IPS DF 6.9 (cell line): ENCODE measurements at places on chromosomes 2 and 18.

DNA sequence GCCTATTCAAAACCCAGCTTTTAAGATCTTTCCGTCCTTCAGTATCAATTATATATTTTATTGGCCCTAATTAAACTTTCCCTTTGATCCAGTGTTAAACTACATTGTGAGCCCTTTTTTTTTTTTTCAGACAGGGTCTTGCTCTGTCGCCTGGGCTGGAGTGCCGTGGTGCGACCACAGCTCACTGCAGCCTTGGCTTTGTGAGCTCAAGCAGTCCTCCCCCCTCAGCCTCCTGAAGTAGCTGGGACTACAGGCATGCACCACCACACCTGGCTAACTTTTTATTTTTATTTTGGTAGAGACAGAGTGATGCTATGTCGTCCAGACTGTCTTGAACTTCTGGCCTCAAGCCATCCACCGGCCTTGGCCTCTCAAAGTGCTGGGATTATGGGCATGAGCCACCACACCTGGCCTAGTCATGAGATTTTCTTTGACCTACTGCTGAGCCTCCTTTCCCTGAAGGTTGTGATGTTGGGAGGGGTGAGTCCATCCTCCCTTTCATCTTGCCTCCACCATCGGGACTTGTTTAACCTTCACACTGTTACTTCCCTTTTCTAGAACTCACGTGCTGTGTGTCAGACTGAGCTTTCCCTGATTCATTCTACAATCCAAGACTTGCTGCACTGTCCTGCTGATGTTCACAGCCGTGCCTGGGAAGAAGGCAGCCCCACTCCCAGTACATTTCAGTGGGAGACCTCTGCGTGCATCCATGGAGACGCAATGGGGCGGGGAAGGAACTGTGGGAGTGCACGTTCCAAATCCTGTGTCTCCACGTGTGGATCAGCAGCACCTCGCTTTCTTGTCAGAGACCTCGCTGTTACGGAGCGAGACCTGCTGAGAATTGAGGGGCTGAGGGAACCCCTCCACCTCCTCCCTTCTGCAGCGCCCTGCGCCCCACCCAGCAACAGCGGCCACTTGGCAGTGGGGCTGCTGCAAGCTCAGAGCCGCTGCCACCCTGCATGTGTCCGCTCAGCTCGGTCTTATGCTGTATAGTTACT lies 10.8 kb downstream of the OXER1 start:
- H3K4me1 ChIP-seq, result no peaks in the 10 kb centered on the region
- H3K27ac ChIP-seq, result no peak overlapping the region
- no peak for DNase-seq
- no peaks in the 10 kb centered on the region for H3K36me3 ChIP-seq
- no peak overlapping the region for H3K4me3 ChIP-seq

- H3K4me3 ChIP-seq, result no peak overlapping the region
- no peak for DNase-seq
- H3K27me3 ChIP-seq, result no peaks in the 10 kb centered on the region; the same call in 1 of the 2 replicates
- no peaks in the 10 kb centered on the region for H3K4me1 ChIP-seq
These were observed 70.9 kb downstream of the EHD3 start for GRCh38 chr2:31304816-31305215.

DNA sequence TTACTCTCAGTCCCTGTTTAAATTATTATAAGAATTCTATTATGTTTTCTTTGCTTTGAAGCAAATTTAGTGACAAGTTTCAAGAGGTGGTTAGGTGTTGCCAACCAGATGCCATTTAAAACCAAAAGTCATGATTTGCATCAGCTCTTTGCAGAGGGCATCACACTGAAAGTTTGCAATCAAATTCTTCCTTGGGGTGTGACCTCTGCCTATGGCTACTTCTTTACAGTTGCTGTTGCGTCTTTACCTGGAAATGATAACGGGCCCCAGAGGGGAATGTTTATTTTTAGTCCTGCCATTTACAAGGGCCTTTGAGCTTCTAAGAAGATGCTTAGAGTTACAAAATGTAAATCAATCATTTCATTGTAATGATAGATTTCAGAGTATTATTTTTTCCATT lies 561.0 kb downstream of the ARHGAP15 start:
- peaks cover 3% of the 10 kb centered on the region for H3K4me1 ChIP-seq
- no peaks in the 10 kb centered on the region for H3K27me3 ChIP-seq
- H3K36me3 ChIP-seq, result no peaks in the 10 kb centered on the region
- no peak overlapping the region for H3K4me3 ChIP-seq

DNA sequence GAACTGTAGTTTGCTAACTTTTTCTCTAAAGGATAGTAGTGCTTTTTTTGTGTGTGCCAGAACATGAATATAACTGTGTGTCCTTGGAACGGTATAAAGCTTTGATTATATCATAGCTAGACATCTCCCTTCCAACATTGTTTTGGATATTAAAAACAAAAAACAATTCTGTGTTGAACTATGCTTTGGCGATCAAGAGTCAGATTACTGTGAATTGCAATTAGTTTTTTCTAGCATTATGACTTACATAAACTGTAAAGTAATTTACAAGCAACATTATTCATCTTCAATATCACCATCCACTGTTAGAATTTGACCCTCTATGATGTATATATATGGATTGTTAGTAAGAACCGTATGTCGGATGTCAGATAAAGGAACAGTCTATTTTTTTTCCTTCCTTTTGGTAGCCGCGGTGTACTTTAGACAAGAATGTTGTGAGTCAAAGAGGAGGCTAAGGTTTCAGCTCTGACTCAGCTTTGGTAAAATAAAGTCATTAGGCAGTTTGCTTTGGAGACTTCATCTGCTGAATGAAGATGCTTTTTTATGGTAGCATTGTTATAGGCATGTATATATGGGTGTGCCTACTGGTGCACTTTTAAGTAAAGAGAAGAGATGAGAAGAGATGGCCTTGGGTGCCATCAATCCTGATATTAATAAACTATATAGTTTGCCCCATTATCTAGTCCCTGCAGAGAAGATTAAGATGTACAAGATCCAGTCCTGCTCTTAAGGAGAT lies 76.4 kb downstream of the LTBP1 start:
- peaks cover 2% of the 10 kb centered on the region; the same call in 1 of the 2 replicates for H3K4me1 ChIP-seq
- DNase-seq, result no peak
- no peak overlapping the region for H3K4me3 ChIP-seq
- H3K27ac ChIP-seq, result no peak overlapping the region

DNA sequence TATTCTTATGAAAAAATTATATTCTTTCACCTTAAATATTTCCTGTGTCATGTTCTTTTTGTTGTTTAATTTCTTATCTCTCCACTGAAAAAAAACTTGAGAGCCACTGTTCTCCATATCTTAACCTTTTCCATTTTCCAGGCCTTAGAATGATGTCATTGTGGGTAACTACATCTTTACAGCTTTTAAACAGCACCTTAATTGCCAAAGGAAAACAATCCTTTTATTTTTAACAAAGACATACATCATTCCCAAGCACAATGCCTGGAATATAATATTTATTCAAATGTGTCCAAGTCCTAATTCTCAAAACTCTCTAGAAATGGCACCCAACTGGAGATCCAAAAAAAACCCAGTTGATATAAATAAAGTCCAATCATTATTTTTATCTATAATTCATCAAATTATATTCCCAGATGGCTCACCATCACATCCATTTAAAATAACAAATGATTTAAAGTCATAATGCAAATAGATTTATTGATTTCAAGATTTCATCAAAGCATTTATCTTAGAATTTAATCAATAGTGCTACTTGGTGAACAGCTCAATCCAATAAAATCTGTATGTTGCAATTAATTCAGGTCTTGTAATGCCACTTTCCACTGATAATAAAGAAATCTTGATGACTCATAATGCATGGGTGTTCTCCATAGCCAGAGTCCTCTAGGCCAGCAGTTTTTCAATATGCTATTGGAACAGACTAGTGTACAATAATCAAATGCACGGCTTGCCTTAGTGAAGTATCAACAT lies 107.1 kb upstream of the MAPRE2 start:
- no peaks in the 10 kb centered on the region for H3K36me3 ChIP-seq
- no peak overlapping the region for H3K27ac ChIP-seq
- DNase-seq, result no peak
- no peak overlapping the region for H3K4me3 ChIP-seq
- no peaks in the 10 kb centered on the region for H3K4me1 ChIP-seq

DNA sequence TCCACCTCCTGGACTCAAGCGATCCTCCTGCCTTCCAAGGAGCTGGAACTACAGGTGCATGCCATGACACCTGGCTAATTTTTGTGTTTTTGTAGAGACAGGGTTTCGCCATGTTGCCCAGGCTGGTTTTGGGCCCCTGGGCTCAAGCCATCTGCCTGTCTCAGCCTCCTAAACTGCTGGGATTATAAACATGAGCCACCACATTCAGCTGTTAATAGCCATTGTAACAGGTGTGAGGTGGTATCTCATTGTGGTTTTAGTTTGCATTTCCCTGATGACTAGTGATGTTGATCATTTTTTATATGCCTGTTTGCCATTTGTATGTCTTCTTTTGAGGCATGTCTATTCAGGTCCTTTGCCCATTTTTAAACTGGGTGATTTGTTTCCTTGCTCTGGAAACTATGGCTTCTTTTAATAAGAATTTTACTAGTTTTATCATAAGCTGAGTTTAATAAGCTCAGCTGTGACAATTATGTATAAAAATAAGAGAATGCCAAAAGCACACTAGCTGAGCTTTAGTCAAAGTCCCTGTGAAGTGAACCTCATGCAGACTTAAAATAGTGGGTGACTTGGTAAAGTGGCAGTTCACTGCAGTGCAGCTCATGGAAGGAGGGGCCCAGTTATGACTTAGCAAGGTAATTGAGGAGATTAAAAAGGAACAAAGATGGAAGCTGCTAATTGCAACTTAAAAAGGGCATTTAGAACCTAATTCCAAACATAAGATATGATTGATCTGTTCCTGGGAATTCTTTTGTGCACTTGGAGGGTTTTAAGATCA lies 465.1 kb downstream of the TGIF1 start:
- no peaks in the 10 kb centered on the region for H3K4me1 ChIP-seq
- no peaks in the 10 kb centered on the region for H3K36me3 ChIP-seq
- H3K27ac ChIP-seq, result no peak overlapping the region
